GM13976 (cell line): ENCODE measurements at places on chromosomes 16 and 17.

DNA sequence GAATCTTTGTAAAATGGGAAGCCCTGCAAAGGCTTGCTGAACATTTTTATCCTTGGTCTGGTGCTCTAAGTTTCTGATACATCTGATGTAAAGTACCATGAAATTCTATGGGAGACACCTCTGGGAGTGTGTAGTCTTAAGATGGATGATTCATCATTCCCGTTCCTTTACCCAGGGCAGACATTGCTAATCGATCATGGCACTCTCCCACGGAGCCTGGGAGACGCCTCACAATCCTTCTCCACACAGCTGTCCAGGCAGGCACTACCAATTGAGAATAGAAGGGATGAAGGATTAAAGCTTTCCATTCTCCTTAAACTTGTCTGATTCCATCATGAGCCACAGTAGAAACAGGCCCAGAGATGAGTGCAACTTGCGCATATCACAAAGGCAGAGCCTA is 144.8 kb downstream of the GSG1L start:
- no peak for DNase-seq

GRCh38 chr16:84443166-84443802 is 61.2 kb downstream of the MEAK7 start:
- no peak for DNase-seq

DNA sequence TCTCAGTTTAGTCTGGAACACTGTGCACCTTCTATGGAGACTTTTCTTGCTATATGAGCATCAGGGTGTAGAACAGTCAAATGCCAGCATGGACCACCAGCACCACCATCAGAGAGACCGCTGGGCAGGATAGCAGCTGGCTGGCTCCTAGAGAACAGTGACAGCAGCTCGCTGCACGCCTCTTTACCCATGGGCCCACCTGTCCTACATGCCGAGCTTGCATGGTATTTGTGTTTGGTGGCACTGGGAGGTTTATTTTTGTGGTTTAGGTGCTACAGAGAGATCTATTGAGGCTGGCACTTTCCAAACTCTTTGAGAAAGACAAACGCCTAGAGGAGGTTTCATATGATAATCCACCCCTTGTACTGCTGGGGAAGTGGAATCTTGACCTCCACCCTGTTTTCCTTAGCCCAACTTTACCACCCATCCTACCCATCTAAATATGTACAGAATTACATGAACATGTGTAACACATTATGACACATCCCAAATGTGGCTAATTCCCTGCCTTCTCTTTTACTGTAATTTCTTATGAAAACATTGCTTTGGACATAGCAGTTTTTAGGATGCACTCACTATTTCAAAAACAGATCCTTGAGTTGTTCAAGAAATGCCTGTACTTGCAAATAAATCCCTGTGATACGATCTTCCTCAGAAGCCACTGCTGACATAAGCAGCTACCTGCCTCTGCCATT is 46.3 kb downstream of the COG7 start:
- no peak for DNase-seq

- no peak for DNase-seq
Measured at GRCh38 chr17:21183468-21183867, 30.5 kb downstream of the TMEM11 start.

- DNase-seq, result no peak
Measured at GRCh38 chr17:76626442-76626841, 17.1 kb downstream of the ST6GALNAC1 start.

GRCh38 chr17:30091771-30092170 is 24.8 kb upstream of the NSRP1 start:
- DNase-seq, result no peak

DNA sequence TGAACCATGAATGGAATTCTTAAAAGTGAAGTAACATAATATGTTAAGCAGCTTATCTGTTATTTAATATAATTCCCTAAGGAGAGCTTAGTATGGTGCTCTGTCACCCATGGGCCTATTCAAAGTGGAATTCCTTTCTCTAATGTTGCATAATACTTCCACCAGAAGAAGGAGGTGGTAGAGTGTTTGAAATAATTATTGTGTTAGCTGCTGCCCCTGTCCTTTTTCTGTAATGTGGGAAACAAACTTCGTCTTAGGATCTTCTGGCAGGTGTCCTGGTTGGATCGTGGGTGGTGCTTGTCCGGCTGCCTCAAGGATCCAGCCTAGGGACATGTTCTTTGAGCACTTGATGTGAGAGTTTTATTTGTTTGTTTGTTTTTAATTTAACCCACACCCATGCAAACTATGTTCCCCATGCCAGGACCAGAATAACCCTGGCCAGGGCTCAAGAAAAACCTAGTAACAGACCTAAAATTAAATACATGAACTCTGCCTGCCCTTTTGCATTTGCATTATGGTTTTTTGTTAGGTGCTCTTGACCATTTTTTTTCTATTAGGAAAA is 46.1 kb downstream of the ZNRF1 start:
- no peak for DNase-seq

DNA sequence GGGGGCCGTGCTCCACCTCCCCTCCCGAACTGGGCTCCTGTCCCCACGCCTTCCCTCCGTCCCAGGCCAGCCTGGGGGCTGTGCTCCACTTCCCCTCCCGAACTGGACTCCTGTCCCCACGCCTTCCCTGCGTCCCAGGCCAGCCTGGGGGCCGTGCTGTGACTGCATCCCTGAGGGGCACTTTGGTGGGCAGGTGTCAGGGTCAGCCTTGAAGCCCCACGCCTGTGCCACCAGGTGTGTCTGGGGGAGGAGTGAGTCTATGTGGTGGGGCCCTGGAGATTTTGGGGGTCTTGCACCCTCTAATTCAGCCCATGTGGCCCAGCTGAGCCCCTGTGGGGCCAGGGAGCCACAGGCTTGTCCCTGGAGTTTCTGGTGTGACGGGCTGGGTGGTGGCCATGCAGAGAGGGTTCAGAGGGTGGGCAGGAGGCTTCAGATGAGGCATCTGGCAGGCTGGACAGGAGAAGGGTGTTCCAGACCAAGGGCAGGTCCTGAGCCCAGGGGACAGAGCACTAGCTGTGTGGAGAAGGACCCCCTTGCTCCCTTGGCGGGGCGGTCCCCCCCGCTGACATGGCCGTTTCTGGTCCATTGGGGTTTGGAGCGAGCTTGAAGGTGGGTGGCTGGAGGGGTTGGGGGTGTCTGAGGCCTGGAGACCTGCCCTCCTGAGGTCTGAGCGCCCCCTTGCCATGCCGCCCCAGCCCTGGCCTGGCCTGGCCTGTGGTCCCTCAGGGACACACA is 8.2 kb downstream of the NHERF2 start:
- no peak for DNase-seq

- DNase-seq, result peak; percentile 74
Measured at GRCh38 chr17:29566473-29567303, at the start of gene ABHD15. Gene ABHD15, minus strand, starts transcription at chr17:29567037. Its CDS starts 71 bp downstream, at chr17:29566966.

GRCh38 chr17:48462946-48463345 is 32.9 kb upstream of the SKAP1 start:
- no peak for DNase-seq

- DNase-seq, result peak; percentile 65
Measured at GRCh38 chr16:89981414-89981813, 32.9 kb downstream of the DEF8 start.

GRCh38 chr16:67329901-67330300 is 3.3 kb downstream of the LRRC36 start:
- DNase-seq, result no peak

DNA sequence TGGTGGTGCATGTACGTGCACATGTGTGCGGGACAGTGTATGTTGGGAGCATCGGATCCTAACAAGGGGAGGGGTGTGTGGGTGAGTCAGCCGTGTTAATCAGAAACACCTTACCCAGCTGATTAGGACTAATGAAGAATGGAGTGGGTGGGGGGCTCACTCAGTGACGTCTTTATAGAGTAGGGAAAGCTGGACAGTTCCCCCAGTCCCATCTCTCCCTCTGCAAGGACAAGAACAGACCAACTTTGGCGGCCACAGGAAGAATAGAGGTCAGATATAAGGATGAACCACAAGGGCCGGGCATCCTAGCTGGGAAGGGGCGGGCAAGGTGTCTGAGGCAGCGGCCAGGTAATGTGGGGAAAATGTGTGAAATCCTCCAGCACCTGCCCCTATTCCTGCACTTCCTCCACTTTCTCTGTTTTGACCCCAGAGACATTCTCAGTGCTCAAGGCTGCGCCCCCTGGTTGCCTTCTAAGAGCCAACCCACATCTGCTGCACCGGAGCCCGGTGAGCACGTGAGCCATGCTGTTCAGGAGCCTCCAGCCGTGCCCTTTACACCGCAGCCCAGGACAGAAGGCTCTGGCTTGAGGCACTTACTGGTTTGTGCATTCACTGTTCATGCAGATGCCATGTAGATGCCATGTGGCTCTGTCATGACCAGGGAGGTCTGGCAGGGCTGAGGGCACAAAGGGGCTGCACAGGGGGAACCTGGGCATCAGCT is 18.9 kb upstream of the TBX21 start:
- no peak for DNase-seq

- no peak for DNase-seq
Measured at GRCh38 chr17:29791336-29792080, 138.5 kb downstream of the SSH2 start.

- no peak for DNase-seq
Measured at GRCh38 chr17:2701996-2702741, 9.4 kb downstream of the CLUH start.
